Stimulated activated CD8-positive, alpha-beta memory T cell treated with anti-CD3 and anti-CD28 coated beads, Interleukin-4, amount 100 ng/mL, for 48 hours (primary cell): ENCODE measurements at places on chromosomes 6 and 20.

- no peak for DNase-seq
Observed at GRCh38 chr6:134035823-134036296, 16.6 kb downstream of the SLC2A12 start.

GRCh38 chr20:58994390-58995159, 12.5 kb downstream of the CTSZ start:
- DNase-seq, result no peak

DNA sequence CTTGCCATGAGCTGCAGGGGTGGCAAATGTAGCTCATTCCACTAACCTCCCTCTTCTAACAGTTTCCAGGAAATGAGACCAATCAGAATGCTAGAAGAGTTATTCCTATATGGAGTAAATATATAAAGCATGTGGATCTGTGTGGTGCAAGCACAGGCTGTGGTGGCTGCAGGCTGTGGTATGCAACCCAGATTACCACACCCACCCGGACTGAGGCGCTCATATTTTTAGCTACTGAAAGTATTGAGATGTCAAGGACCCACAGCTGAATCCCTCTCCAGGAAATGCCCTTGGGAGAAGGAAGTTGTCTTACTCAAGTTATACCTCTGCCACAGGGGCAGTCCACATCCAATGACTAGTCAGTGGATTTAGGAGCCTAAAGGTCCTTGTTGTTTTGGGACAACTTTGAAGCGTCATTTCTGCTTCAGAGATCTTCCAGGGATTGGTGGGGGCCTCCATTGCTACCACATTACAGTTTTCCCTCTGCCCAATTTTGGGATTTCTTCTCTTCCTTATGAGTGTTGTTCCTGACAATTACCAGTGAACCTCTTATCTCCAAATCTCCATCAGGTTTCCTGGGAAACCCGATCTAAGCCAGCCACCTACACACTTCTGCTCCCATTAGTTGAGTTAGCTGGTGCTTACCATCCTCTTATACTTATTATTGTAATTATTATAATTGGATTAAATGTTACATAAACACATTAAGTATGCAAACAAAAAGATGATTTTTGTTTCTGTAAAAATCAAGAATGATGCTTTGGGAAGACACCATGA, 12.1 kb upstream of the REPS1 start:
- DNase-seq, result no peak

GRCh38 chr20:54011346-54011745, 59.0 kb downstream of the BCAS1 start:
- DNase-seq, result no peak

GRCh38 chr6:39905640-39905975, 28.7 kb downstream of the MOCS1 start:
- DNase-seq, result no peak

GRCh38 chr6:168355716-168356522, 36.3 kb upstream of the DACT2 start:
- peak; percentile 59 for DNase-seq

GRCh38 chr20:36483919-36484808, 57.2 kb upstream of the MYL9 start:
- DNase-seq, result no peak

GRCh38 chr6:87200469-87201175, 45.3 kb downstream of the ZNF292 start:
- no peak for DNase-seq

DNA sequence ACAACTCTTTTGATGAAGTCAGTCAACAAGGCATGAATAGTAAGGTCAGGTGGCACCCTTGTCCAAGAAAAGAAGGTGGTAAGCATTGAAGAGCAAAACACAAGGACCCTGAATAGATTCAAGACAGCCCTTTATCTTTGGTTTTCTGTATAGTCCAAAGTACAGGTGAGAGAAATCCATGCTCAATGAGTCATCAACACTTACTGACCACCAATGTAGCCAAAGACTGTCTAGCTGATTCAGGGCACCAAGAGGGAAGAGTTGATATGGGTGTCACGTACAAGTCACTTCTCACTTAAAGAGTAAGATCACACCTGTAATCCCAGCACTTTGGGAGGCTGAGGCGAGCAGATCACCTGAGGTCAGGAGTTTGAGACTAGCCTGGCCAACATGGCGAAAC, 528.3 kb downstream of the CD83 start:
- DNase-seq, result no peak

- no peak for DNase-seq
Observed at GRCh38 chr6:108071736-108072276, 2.7 kb downstream of the OSTM1 start.

GRCh38 chr6:90369024-90369519, 72.4 kb upstream of the BACH2 start:
- peak; percentile 44 for DNase-seq
